Bone marrow (tissue), 2 donors: ENCODE measurements at places on chromosomes 7 and 10.

DNA sequence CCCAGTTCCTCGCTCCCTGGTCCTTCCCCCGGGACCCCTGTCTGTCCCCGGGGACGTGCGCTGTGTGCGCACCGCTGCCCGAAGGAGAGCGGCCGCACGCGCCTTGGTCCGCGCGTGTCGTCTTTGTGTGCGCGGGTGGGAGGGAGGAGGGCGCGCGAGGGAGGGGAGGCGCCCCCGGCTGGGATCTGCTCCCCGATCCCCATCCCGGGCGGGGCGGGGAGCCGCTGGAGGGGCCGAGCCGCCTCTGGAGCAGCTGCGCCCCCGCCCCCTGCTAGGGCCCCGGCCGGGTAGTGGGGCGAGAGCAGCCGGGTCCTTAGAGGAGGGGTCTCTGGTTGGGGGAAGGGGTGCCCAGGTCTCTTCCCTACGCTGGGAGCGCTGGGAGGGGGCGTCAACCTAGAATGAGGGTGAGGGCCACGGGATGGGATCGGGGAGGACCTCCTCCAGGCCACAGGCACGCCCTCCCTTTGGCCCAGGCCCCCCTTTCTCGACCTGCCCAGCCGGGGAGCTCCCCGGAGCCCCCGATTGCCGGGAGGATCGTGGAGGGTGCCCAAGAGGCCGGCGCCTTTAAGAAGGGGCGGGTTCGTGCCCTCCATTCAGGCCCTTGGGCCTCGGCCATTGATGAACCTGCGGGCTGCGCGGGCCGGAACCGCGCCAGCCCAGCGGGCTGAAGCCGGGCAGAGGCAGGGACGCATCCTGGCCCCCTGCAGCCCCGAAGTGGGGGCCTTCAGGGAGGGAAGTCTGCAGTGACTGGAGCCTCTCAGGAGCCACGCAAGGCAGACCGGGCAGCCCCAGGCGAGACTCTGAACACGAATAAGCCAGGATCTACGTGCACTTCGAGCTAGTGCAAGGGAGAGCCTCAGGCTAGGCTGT lies 678 bp downstream of the SH2B2 start:
- DNase-seq: no peak

- DNase-seq: no peak
These were observed 11.1 kb downstream of the ZNF316 start for GRCh38 chr7:6648066-6648814.

GRCh38 chr10:112959207-112959838 lies 9.3 kb downstream of the TCF7L2 start:
- no peak for DNase-seq

DNA sequence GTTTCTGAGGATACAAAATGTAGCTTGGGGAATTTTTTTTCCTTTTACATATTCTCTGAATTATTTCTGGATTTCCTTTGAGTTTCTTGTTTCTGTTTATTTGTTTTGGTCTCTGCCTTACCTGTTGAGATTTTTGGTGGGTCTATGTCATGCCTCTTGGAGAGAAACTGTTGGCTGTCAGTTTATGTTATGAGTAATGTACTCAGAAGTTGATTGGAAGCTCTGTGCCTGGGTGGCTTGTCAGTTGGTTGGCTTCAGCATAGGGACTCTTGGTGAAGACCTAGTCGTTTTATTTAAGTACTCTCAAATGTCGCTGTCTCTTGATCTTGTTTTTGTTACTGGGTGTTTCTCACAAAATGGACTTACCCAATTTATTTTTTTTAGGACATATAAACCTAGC lies 132.4 kb downstream of the CDK14 start:
- no peak for DNase-seq

- no peak for DNase-seq
These were observed 7.8 kb downstream of the CPA5 start for GRCh38 chr7:130352194-130353074.

GRCh38 chr7:157873181-157873580 lies 536.4 kb downstream of the DNAJB6 start:
- no peak for DNase-seq

GRCh38 chr10:72015841-72016240 lies 51.6 kb downstream of the CHST3 start:
- DNase-seq: no peak

GRCh38 chr10:132385721-132386418 lies 11.1 kb upstream of the PWWP2B start:
- DNase-seq: no peak

DNA sequence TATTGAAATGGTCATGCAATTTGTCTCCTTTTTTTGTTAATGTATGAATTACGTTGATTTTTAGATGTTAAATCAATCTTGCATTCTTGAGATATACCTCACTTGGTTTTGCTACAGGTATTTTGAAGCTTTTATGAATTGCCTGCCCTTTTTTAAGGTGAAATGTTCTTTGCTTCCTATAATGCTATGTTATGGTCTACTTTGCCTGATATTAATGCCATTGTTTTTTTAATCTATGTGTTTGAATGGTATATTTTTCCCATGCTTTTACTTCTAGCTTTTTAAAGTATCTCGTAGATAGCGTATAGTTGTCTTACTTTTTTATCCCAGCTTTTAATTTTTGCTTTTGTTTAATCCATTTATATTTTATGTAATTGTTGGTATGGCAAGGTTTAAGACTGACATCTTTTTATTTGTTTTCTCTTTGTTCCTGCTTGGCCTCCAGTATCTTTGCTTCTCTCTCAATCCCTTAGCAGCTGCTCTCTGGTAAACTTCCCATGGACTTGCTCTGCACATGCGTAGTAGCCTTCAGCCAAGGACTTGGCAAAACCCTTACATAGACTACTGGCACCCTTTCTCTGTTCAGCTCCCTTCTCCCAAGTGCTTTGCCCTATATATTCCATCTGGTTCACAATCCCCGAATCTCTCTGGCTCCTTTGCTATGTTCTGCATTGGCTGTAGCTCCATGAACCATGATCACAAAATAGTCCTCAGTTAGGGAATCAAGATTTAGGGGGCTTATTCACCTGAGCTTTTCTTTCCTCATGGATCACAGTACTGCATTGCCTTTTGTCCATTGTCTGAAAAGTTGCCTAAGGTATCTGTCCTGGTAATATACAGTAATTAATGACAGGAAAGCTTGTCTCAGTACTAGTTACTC lies 8.4 kb downstream of the TRIM24 start:
- DNase-seq: no peak

DNA sequence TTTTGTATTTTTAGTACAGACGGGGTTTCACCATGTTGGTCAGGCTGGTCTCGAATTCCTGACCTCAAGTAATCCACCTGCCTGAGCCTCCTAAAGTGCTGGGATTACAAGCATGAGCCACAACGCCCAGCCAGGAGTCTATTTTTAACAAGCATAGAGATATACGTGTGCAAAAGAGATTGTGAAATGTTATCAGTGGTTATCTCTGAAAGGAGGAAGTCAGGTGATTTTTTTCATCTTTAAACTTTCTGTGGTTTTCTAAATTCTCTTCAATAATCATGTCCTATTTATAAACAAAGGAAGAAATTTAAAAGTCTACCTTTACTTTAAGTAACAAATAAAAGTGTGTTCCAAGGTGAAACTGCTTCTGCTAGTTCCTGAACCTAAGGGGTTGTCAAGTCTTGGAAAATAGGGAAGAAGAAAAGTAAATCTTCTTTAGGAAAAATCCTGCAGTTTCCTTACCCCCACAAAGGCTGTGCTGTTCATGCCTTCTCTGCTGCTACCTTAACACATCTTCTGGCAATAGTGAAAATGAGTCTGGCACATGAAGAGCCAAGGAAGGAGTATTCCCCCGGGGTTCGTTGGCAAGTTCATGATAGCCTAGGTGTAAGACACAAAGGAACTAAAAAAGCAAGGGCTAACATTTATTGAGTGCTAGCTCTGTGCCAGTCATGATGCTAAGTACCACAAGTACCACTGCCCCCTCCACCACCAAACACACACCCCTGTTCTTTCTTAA lies 51.1 kb downstream of the CYP26A1 start:
- DNase-seq: no peak
